ENCODE measurements at places on chromosomes 4 and X.

GRCh38 chr4:37715889-37716402 lies 29.8 kb upstream of the RELL1 start:
- DNase-seq = no peak

- DNase-seq = no peak
Measured at GRCh38 chrX:99469439-99469838, 940.6 kb downstream of the PCDH19 start.

GRCh38 chr4:108947526-108947925 lies 184.7 kb upstream of the ETNPPL start:
- DNase-seq = no peak

- DNase-seq = no peak
Measured at GRCh38 chrX:134452596-134452995, 7.4 kb upstream of the HPRT1 start.

DNA sequence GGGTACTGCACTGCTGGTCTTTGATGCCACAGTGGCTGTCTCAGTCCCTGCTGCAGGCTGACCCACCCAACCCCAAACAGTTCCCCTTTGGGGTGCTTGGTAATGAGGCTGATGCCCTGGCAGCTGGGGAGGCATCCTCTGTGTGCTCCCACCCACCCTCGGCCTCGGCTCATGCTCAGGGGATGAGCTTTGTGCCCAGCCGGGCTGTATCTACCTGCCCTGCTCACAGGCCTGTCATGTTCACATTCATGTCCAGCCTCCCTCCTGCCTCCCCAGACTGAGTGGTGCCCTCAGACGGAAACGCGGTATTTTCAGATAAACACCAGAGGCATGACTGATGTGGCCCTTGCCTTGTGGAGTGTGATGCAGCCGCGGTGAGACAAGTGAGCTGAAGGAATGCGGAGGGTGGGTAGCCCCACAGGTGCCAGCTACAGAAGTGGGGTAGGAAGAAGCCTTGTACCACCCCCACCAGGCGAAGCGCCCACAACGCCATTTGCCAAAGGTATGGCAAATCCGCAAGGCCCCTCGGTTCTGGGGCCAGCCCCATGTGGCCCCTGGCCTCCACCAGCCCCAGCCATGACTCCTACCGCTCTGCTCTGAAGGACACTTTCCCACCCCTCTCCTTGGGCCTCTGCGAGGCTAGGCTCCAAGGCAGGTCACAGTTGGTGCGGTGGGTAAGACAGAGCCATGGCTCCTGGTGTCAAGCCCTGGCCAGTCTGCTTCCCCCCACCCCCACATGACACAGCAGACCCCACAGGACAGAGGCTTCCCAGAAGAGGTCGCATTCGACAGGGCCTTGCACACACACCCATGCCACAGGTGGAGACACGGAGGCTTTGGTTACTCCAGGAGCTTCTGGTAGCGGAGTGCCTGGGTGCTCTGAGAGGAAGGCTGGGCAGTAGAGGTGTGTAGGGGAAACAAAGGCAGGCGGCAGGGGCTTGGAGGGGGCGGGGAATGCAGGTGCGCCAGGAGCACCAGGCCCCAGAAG lies 1.8 kb upstream of the RENBP start:
- no peak for DNase-seq

DNA sequence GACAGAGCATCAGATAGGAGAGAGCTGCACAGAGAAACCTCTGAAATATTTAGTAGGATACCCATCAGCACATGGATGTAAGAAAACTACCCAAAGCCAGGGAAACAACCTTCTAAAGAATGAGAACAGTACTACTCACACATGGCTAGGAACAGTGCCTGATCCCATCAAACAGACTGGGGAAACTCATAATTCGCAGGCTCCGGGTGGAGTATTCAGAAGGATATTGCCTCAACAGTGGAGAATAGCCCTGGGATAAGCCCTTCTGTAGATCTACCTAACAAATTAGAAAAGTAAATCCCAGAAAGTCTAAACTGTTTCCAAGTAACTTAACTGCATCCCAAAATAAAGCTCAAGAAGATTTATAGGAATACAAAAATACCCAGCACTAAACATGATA lies 17.8 kb downstream of the RCHY1 start:
- no peak for DNase-seq

- DNase-seq = no peak
Measured at GRCh38 chr4:102180046-102180445, 165.2 kb downstream of the SLC39A8 start.

GRCh38 chrX:68419975-68420374 lies 13.3 kb downstream of the OPHN1 start:
- no peak for DNase-seq

Measured in iPS DF 6.9 (cell line).